HEK293T (cell line): ENCODE measurements at places on chromosomes 3 and 15.
A peak's percentile ranks its signal among the peaks of the same experiment; 100 is the strongest.

GRCh38 chr3:52385157-52385556 is 59.7 kb downstream of the SEMA3G start:
- peak; percentile 65 for DNase-seq

DNA sequence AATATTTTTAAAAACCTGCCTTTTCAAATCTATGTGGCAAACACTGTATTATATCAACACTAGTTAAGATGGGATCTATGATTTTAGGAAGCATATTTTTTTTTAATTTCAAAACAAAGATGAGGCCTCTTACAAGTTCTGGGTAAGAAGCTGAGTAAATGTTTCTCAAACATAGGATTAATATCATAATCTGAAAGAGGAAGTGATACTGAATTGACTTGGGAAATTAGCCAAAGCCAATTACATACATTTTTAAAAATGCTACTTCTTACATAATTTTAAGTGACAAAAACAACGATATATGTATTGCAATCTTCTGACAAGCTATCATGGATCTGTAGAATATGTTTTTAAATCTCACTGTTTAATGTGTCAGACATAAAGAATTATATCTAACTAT is 135.1 kb upstream of the UBP1 start:
- DNase-seq, result no peak

DNA sequence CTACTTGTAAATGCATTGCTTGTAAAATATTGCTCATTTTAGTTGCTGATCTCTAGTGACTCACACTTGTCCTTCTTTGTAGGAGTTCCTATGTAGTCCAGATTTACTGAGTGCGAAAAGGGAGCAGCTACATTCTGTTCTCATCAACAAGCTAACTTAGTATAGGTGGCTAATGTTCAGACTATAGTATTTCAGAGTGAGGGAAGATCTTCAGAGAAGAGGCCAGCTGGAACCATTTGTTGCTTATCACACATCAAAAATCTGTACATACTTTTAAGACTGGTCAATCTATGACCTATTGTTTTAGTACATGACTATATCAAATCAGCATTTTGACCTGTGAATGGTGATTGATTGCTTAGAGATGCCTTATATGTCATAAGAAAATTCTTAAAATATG is 71.3 kb upstream of the THSD4 start:
- no peak for DNase-seq

DNA sequence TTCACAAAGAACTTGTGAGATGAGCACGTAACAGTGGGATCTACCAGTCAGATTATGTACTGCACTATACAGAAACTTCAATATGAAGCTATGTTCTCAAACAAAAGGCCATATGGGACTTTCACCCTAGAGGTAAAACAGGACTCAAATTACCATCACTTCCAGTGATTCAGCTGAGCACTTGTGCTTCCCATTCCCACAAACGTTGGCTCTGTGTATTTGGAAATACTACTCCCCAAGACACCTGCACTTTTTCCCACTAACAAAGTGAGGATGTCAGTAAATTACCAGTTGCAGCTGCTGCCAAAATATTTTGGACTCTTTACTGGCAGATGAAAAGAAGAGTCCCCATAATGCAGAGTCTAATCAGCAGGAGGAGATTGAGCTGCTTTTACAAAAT is 1570.1 kb downstream of the SI start:
- no peak for DNase-seq

GRCh38 chr3:149547954-149548668 is 73.6 kb downstream of the TM4SF4 start:
- no peak for DNase-seq

DNA sequence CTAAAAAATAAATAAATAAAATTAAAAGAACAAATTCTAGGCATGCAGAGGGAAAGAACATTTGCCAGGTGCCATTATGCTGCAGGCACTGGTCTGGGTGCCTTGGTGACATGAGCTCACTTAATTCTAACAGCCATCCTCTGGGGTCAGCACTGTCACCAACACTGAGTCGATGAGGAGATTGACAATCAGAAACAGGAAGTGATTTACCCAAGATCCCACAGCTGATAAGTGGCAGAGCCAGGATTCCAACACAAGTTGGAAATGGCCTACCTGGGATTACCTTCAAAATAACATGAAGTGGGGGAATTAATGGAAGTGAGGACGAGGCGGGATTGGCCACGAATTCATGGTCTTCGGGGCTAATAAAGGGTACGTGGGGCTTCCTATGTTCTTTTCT is 3.6 kb downstream of the PLIN1 start:
- no peak for DNase-seq

- no peak for DNase-seq
These were observed 2.1 kb upstream of the GLCE start for GRCh38 chr15:69158201-69158842.

DNA sequence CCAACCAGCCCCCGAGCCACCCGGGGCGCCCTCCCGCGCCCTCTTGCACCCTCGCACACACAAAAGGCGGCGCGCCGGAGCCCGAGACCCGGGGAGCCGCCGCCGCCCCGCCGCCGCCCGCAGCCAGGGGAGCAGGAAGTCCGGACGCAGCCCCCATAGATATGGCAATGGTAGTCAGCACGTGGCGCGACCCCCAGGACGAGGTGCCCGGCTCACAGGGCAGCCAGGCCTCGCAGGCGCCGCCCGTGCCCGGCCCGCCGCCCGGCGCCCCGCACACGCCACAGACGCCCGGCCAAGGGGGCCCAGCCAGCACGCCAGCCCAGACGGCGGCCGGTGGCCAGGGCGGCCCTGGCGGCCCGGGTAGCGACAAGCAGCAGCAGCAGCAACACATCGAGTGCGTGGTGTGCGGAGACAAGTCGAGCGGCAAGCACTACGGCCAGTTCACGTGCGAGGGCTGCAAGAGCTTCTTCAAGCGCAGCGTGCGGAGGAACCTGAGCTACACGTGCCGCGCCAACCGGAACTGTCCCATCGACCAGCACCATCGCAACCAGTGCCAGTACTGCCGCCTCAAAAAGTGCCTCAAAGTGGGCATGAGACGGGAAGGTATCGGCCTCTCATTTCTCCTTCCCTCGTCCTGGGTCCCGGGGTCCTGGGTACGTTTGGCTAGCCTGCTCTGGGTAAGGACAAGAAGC is 1.6 kb downstream of the NR2F2 start:
- DNase-seq, result no peak

- DNase-seq, result no peak
These were observed 364.9 kb upstream of the DPPA4 start for GRCh38 chr3:109702252-109702651.

DNA sequence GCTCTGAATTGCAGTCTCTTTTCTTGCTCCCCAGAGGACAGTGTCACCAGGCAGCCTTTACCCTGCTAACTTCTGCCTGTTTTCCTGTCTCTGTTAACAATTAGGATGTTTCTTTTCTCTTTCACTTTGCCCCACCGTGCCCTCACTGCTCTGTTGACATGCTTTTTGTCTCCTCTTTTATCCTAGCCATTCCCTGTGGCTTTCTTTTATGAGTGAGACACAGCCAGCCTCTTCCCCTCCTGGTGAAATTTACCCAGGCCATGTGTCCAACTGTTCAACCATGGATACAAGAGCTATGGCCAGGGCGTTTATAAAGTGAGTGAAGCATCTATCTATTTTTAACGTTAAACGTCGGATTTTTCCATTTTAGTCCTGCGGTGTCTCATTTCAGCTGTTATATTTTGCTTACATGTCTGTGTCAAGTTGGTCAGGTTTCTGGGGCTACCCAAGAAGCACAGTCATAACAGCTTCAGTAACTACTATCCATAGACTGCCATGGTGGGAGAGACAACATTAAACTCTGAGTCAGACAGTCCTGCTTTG is 443.2 kb upstream of the AZI2 start:
- no peak for DNase-seq
